Kidney epithelial cell (primary cell): ENCODE measurements at places on chromosomes 13 and 19.

DNA sequence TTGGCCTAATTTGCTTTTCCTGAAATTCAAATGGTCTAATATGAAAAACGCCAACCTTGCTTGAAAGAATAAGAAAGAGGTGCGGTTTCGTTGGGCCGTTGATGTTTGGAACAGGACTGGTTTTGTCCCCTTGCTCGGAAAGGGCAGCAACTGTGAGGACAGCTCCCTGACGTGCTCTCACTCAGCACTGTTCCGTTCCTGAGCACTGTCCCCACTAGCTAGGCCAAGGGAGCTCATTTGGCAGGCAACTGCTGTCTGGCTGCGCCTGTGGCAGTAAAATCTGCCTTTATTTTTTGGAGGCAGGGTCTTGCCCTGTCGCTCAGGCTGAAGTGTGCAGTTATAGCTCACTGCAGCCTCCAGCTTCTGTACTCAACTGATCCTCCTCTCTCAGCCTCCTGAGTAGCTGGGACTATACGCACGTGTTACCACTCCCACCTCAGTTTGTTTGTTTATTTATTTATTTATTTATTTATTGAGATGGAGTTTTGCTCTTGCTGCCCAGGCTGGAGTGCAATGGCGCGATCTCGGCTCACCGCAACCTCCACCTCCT lies 4.5 kb downstream of the LDLR start:
- no peak for DNase-seq

DNA sequence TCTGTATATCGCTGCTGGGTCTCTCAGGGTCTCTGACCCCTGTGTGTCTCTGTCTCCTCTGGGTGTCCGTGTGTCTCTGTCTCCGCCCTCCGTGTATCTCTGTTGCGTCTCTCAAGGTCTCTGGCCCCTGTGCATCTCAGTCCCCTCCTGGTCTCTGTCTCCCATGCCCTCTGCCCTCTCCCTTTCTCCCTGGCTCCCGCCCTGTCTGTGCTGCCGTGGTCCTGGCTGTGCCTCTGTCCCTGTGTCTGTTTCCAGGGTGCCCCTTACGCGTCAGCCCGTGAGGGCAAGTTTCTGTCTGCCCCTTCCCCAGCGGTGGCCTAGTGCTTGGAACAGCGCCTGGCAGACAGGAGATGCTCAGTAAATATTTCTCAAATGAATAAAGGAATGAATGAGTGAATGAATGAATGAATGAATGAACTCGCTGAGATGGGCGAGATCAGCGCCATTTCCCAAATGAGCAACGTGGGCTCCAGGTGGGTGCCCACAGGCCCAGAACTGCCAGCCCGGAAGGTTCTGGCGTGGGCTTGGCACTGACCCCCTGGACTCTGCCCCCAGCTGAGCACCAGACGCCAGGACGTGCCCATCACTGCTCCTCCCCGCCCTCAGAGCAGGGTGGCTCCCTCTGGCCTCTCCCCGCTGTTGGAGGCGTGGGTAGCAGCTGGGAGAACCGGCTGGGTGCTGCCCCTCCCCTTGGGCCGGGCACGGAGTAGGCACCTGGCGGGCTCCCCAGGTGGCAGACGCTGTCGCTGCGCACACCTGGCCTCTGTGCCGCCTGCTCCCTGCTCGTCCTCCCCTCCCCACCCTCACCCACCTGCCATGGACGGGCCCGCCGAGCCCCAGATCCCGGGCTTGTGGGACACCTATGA lies at the start of gene SULT2B1:
TSS of gene SULT2B1 (plus strand) at position 736 of the 866 bp plus-strand sequence. CDS start at position 817, 81 bp downstream.
- no peak for DNase-seq

DNA sequence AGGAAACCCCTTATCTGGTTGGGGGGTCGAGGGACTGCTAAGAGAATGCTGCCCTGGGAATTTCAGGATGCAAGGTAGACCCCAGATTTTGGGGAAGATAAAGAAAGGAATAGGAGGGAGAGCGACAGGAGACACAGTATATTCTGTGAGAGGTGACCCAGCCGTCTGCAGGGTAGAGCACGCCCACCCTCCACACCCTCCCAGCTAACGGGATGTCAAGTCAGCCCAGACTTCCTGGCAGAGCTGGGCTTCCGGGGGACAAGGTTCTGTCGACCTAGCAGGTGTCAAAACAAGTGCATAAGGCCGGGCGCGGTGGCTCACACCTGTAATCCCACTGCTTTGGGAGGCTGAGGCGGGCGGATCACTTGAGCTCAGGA lies 695 bp upstream of the PRR36 start:
- DNase-seq = no peak

- DNase-seq = no peak
These were observed 5.9 kb downstream of the CEACAM19 start for GRCh38 chr19:44677019-44677811.

GRCh38 chr19:34391813-34392212 lies 12.4 kb upstream of the PDCD2L start:
- DNase-seq = no peak

- no peak for DNase-seq
These were observed 186.4 kb downstream of the SHISA2 start for GRCh38 chr13:25865391-25865790.

DNA sequence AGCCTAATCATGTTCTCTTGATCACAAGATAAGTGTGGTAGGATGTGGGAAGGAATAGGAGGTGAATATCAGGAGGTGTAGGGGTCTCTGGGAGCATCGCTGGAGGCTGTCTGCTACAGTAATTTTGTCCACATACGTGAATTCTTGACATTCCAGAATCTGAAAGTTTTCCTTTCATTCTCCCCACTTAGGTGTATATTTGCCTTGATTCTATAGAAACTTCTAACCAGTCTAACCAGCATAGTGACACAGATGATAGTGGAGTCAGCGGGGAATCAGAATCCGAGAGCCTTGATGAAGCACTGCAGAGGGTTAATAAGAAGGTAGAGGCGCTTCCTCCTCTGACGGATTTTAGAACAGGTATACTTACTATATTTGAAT lies 106.4 kb downstream of the RNF17 start:
- DNase-seq = no peak

- no peak for DNase-seq
These were observed 21.4 kb downstream of the ZNF44 start for GRCh38 chr19:12272980-12273901.

DNA sequence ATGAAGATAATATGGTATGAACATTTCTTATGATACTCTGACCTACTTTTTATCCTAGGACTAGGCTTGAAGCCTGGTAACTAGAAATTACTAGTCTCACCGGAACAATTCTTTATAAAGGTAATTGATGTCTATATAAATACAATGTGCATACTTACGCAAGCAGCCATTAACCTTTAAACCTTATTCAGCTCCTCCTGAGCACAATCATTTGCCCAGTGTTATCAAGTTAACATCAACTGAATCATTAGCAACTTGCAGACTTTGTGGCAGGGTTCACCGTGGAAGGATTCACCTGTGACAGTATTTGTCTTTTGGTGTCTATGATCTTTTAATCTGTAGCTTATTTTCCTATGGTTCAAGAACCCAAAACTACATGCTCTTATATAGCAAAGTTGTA lies 508.6 kb upstream of the KLHL1 start:
- no peak for DNase-seq

DNA sequence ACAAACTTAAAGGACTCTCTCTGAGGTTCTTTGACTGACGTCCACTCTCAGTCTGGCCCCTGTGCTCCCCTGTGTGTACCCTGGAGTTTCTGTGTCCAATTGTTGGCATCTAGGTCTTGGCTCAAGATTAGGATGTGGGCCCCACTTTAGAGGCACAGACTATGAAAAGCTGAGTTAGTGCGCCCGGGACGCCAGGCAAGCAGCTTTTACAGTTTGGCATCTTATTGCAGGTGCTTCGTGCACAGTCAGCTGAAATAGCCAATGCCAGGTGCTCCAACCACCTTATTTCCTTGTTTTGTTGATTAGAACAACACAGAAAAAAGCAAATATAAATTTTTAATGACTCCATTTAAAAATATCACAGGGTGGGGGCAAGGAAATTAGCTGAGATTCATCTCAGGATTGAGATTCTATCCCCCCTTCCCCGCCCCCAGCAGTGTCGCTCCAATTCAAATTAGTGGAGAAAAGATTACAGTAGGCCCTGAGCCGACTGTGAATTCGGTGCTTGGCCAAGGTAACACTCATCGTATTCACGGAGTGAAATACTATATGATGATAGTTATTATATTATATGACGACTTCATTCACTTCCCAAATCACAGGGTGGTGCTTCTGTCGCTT lies 4.3 kb downstream of the SOX1 start:
- no peak for DNase-seq
